ENCODE measurements at places on chromosomes 5 and 9.

GRCh38 chr5:123455640-123456039, 32.4 kb upstream of the CEP120 start:
- no peak for DNase-seq

- peak; percentile 19 for DNase-seq
Observed at GRCh38 chr5:43192558-43193180, 644 bp downstream of the NIM1K start.

DNA sequence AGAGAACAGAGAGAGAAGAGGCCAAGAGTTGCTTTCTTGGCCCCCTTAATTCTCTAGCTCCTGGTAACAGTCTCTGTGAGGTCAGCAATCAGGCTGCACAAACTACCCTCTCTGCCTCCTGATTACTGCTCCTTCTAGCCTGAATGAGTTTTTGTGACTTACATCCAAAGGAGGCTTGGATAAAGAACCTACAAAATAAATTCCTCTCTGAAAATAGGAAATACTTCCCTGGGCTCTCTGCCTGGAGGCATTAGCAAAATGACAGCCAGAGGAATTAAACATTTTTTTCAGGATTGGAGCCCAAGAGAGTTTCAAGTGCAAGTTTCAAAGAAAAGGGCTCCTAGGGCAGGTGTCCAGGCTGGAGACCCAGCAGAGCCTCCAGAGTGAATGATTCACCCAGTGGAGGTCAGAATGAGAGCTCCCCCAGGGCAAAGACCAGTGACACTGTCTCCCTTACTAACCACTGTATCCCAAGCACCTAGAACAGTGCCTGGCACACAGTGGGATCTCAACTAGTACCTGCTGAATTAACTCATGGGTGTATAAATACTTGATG, 162.5 kb downstream of the SPOCK1 start:
- no peak for DNase-seq

- no peak for DNase-seq
Observed at GRCh38 chr5:108788142-108788541, 40.4 kb downstream of the FER start.

- DNase-seq, result peak; percentile 70
Observed at GRCh38 chr5:155027993-155028629, 14.6 kb downstream of the KIF4B start.

- no peak for DNase-seq
Observed at GRCh38 chr5:165400086-165400485, 1894.7 kb downstream of the MAT2B start.

DNA sequence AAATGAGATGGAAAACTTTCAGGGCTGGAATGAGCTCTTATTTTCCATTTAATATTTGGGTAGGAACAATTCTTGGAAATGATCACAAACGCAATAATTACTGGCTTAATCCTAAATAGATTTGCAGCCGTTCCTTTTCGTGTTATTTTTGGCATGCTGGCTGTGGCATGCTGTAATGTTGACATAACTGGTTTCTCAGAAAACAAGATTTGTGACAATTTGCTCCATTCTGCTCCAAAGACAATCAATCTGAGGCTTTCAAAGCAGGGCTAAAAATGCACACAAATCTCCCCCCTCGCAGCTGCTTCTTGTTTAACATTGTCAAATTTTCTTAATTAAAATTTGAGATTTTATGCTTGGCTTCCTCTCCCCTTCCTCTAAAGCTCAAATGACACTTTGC, 151.2 kb downstream of the TTC39B start:
- DNase-seq, result no peak

GRCh38 chr5:17019324-17019723, 83.2 kb upstream of the MYO10 start:
- no peak for DNase-seq

GRCh38 chr5:67873935-67874334, 341.6 kb upstream of the PIK3R1 start:
- no peak for DNase-seq

- no peak for DNase-seq
Observed at GRCh38 chr5:34716986-34717385, 60.9 kb downstream of the RAI14 start.

DNA sequence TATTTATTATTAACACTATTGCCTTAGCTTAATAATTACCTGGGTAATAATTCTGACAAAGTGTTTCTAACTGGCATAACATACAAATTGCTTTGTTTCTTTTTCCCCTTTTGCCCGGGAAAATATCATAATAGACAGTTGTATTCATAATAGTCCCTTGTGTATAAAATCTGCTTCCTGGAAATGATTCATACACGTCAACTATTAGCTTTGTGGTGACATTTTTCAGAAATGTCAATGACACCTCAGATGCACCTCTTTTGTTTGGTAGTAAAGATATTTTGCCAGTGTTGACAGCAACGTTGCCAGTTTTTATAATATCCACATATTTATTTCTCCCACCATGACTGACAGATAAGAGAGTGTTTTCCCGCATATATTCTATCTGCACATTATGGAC, 73.0 kb downstream of the RASEF start:
- DNase-seq, result no peak

DNA sequence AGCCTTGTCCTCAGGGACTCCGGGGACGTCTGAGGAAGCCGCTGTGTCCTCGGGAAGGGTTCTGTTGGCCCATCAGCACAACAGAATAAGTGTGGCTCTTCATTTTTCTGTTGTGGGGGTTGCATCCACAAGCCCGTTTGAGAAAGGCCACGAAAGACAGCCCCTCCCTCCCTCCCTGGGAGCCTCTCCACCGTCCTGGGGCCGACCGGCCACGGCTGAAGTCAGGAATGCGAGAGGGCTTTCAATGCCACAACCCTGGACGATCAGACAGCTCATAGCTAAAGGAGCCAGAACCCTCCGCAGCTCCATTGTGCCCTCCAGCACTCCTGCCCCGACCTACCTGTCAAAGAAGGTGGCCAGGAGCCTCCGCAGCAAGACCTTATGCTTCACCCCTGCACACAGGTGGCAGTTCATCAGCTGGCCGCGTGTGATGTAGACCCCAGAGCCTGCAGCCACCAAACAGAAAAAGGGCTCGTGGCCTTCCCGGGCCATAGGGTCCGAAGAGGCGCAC, 52.4 kb upstream of the UBAC1 start:
- no peak for DNase-seq

GRCh38 chr5:142977363-142978051, 207.3 kb downstream of the ARHGAP26 start:
- peak; percentile 67 for DNase-seq

GRCh38 chr5:135230251-135230925, 168.6 kb downstream of the MACROH2A1 start:
- DNase-seq, result no peak

DNA sequence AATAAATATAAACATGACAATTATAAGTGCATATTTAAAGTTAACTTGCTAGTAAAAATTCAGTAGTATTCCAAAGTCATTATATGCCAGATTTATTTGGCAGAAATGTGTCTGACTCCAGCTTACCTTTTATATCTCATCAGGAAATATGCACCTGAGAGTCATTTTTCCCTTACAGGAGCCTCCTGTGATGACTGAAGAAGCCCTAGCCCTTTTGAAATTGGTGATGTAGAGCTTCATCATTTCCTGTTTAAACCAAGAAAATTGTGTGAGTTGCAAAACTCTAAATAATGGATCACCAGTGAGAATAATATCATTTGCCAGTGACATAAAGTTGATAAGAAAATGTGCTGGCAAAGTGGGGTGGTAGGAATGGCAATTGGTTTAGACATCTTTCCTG, 42.1 kb upstream of the CTNND2 start:
- DNase-seq, result no peak

DNA sequence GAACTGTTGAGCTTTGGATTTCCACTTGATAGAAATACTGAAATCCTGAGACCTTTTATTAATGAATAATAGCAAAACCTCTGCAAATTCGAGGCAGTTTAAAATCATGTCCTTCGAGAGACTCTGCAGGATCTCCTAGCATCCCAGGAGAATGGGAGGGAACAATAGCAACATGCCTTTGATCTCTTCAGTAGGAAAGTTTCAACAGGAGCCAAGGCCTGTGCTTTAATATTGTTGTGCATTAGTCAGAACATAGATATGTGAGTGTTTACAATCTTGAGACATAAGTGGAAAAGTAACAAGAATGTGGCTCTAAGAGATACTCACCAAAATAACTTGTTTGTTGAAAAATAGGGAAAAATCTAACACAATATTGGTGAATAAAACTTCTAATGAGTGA, 83.3 kb upstream of the LHFPL2 start:
- peak; percentile 28 for DNase-seq

GRCh38 chr9:18299449-18299848, 174.5 kb upstream of the ADAMTSL1 start:
- DNase-seq, result no peak

- no peak for DNase-seq
Observed at GRCh38 chr5:40983781-40984180, 74.5 kb downstream of the C7 start.

DNA sequence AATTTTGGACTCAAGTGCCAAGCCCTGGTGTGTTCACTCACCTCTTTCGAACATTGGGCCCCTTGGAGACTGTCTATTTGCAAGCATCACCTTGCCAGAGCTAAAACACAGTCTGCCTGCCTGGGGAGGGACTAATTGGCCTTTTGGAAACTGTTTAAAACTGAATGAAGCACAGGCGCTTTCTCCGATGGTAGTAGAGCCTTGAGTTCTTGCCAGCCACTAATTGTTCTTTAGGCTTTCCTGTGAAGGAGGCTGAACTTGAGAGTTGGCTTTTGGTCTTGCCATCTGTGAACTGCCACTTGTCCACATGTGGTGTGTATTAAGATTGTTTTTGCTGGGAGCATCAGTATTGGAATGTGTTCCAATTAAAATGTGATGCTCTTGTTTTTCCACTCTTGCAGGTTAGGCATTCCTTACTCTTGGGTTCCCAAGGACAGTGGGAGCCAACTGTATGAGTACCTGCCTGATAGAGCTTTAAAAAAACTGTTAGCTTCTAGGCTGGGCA, 26.0 kb downstream of the GARNL3 start:
- DNase-seq, result no peak

DNA sequence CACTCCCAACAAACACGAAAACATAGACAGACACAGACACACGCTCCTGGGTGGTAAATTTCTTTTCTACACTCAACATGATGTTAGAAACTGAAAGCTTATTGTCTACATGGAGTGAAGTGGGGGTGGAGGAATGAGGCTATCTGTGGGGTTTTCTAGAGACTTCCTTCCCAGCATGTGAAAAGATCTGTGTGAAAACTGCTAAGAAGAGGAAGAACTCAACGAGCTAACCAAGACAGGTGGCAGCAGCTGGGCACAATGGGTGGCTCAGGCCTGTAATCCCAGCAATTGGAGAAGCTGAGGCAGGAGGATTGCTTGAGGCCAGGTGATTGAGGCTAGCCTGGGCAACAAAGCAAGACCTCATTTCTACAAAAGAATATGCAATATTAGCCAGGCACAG, 7.6 kb downstream of the FYB1 start:
- no peak for DNase-seq

- DNase-seq, result no peak
Observed at GRCh38 chr9:109894921-109895758, 115.1 kb downstream of the PALM2AKAP2 start.

DNA sequence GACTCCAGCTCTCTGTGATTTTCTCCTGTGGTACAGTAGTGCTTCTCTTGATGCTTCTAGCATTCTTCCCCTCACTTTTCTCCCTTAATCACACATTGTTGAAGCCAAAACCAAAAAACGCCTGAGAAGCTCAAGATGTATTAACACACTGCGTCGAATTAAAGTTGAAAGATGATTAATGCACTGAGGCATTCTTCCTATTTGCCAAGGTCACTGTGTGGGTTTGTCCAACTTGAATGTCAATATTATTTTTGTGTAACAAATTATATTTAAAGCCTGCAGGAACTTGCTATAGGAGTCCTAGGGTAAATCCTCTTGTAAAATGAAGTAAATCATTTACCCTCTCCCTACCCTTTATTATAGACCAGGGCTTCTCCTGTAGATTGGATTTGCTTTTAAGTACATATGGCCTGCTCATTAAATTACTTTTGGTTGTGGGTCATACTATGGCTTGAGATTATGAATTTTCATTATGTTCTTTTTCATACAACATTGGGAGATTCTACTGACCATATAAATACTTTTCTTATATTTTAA, 68.1 kb downstream of the GDA start:
- no peak for DNase-seq

- no peak for DNase-seq
Observed at GRCh38 chr5:133354323-133355185, 257.8 kb downstream of the FSTL4 start.

GRCh38 chr9:70389621-70390266, 24.7 kb downstream of the KLF9 start:
- DNase-seq, result peak; percentile 48

DNA sequence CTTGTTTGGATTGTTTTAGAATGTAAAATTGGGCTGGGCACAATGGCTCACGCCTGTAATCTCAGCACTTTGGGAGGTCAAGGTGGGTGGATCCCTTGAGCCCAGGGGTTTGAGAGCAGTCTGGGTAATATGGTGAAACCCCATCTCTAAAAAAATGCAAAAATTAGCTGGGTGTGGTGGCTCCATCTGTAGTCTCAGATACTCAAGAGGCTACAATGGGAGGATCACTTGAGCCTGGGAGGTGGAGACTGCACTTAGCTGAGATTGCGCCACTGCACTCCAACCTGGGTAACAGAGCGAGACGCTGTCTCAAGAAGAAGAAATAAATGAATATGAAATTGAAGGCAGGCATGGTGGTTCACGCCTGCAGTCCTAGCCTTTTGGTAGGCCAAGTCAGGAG, 21.3 kb downstream of the MAML1 start:
- DNase-seq, result no peak

- DNase-seq, result peak; percentile 63
Observed at GRCh38 chr9:38641985-38642864, 21.8 kb upstream of the ANKRD18A start.

DNA sequence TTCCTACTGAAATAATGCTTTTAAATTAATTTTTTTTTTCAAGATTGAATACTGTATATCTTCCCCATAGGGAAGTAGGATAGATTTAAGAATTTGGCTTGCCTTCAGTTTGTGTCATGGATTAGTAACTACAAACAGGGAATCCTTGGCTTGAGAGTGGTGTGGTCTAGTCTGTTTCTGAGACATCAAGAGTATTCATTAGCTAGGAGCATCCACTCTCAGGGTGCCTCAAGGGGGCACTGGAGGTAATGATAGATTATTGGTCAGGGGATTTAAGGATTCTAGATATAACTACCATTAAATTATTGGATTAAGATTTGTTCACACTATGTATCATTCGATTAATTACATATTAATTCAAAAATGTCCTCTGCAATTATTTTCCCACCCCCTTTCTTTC, 91.8 kb upstream of the TXNDC8 start:
- DNase-seq, result no peak

DNA sequence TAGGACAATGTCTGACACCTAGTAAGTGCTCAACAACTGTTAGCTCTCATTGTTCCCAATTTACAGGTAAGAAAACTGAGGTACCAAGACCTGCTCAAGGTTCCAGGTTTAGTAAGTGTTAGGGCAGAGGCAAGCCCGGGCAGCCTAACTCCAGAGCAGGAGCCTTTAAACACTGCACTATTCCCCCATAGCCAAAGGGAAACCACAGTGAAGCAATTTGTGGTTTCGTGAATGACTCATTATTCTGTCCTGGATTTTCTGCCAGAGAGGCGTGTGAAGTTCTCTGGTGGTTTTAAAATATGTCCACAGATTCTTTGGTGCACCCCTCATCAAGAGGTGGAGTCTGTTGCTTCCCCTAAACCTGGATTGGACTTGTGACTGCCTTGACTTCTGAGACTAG, 1.0 kb upstream of the MCC start:
- DNase-seq, result no peak

GRCh38 chr5:119070578-119070827, 384 bp upstream of the DMXL1 start:
- no peak for DNase-seq

- no peak for DNase-seq
Observed at GRCh38 chr5:17769277-17769676, 135.0 kb downstream of the TAF11L14 start.

- peak; percentile 59 for DNase-seq
Observed at GRCh38 chr9:130450344-130451003, 5.7 kb downstream of the ASS1 start.
